ENCODE measurements at places on chromosomes 1 and 21. TPM values are rescaled to one million over a fixed set of nuclear protein-coding genes. Genes with fewer than 3 reads are reported as not detected.

NPL gene
- 4.2 TPM for total RNA-seq

RXFP4 gene
- total RNA-seq, result not detected

DNA sequence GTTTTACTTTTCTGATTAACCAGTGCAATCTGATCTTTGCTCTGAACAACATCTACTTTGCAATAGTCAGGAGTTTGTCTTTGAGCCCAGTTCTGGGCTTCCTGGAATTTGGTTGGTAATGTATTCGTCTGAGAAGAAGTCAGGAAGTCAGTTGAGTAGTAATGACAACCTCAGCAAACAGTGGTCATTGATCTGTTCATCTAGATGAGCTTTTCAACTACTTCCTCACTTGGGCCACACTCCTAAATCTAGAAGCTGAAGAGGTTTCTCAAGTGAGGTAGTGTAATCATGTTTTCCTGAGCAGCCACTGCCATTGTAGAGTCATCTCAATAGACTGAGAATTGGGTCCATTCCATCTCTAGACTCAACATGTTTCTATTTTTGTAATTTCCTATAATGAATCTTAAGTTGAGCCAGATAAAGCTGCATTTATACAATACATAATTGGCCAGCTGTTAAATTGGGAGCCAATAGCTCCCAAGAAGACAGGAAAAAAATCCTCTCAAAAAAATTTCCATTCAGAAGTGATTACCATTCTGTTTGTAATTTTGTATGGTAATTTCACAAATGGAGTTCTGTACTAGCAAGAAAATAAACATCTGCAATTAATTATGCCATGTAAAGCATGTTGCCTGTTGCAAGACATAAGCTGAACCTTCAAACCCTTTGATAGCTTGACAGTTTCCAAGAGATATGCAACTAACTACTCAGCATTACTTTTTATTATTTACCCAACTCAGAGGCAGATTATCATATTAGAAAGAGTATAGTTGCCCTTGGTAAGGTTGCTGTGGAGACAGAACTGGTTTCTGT is 49.6 kb downstream of the WDR64 start:
- DNase-seq, result no peak
- H3K4me1 ChIP-seq, result peaks cover 11% of the 10 kb centered on the region
- no peaks in the 10 kb centered on the region for H3K27me3 ChIP-seq
- H3K36me3 ChIP-seq, result no peaks in the 10 kb centered on the region
- no peak overlapping the region for H3K27ac ChIP-seq

KCNN3 gene
- total RNA-seq, result 0.16 TPM
